ENCODE measurements at places on chromosomes 2 and 18.

- DNase-seq, result no peak
These were observed 42.9 kb downstream of the NCK2 start for GRCh38 chr2:105787376-105788318.

DNA sequence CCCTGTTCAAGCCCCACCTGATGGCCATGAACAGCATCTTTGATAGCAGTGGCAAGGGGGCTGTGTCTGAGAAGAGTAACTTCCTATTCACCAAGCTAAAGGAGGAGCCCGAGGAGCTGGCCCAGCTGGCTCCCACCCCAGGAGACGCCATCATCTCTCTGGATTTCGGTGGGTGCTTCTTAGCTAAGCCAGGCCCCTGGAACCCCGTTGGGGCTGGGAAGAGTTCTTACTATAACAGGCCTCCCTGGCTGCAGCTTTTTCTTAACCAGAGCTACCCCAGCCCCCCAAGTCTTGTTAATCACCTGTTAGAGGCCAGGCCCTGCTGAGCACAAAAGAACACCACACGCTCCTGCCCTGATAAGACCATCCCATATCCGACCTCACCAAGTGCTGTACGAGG is 79.4 kb downstream of the EPAS1 start:
- no peak for DNase-seq

DNA sequence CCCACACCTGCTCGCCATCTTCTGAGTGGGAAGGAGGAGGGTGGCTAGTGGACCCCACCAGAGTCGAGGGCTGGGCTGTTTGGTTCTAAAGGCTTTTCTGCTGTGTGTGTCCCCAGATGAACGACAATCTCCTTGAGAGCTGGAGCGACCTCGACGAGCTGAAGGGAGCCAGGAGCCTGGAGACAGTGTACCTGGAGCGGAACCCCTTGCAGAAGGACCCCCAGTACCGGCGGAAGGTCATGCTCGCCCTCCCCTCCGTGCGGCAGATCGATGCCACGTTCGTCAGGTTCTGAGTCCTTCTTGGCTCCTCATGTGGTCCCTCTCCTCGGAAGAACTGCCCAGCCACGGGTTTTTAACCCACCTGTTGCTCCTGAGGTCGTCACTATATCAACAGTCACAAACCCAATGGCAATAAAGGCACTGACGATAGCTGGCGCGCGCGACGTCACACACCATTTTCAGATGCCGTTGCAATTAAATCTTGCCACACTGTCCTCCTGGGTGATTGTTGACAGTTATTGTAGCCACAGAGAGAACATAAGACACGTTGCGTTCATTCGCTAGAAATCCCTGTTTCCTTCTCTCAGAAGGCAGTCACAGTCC is 5.8 kb upstream of the ANO7 start:
- DNase-seq, result no peak

- DNase-seq, result no peak
These were observed 24.8 kb upstream of the HDAC4 start for GRCh38 chr2:239425631-239426030.

- no peak for DNase-seq
These were observed 15.5 kb downstream of the NEURL3 start for GRCh38 chr2:96489663-96490062.

DNA sequence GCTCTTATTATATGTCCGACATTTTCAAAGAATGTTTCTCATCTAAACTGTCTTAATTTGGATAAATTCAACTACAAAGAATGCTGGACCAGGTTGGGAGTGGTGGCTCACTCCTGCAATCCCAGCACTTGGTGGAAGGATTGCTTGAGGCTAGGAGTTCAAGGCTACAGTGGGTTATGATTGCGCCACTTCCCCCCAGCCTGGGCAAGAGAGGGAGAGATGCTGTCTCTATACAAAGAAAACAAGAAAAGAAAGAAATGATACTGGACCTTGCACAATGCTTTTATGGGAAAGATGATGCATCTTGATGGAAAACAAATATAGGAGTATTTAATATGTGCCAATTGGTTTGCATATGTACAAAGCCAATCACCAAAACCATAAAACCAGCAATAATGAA is 296.7 kb downstream of the LPIN1 start:
- no peak for DNase-seq

GRCh38 chr2:127050803-127051115 is 56.2 kb downstream of the BIN1 start:
- no peak for DNase-seq

- no peak for DNase-seq
These were observed 41.2 kb downstream of the AGFG1 start for GRCh38 chr2:227513113-227513512.

- no peak for DNase-seq
These were observed 43.0 kb upstream of the CYBRD1 start for GRCh38 chr2:171479154-171479814.

- DNase-seq, result no peak
These were observed 184.8 kb upstream of the SP5 start for GRCh38 chr2:170530284-170530745.

DNA sequence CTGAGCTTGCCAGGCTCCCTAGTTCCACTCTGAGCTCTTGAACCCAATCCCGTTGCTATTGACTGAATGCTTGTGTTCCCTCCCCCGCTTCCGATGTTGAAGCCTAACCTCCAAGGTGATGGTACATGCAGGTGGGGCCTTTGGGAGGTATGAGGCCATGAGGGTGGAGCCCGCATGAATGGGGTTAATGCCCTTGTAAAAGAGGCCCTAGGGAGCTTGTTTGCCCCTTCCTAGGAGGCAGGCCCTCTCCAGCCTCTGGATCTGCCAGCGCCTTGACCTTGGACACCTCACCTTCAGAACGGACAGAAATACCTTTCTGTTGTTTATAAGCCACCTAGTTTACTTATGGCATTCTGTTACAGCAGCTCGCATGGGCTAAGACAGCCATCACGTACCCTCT is 71.6 kb downstream of the TFCP2L1 start:
- DNase-seq, result no peak

GRCh38 chr18:47260120-47260923 is 8.9 kb upstream of the SKOR2 start:
- DNase-seq, result peak; percentile 79

DNA sequence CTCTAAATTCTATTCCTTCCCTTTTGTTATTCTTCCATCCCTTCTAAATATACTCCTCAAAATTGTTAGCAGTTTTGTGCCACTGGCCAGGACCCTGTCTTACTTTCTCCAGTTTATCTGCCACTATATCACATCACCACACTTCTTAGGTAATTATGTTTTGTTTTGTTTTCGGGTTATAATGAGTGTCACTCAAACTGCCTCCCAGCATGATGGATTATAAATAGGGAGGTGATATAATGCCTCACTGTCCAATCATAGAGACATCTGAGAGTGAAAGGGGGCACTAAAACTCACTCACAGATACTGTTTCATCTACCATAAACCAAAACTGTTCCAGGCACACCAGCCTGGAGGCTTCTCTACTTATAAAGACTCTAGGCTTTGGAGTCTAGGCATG is 3.5 kb downstream of the RSAD2 start:
- DNase-seq, result no peak

DNA sequence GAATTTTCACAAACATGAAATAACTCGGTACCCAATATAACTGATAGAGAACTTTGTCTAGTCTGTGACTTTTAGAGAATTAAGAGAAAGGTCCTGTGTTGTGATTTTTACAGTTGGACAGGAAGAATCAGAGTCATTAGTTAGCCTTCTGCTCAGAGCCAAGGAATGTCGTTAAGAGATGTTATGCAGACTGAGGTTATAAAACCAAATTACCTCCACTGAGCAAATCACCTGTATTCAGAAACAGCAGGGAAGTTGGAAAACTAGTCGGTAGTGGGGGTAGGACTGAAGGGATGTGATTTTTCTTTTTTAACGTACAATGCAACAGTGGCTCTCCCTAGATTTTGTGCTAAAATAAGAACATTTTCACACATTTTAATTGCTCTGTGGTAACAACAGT is 18.5 kb downstream of the TANK start:
- DNase-seq, result no peak

- DNase-seq, result no peak
These were observed 10.2 kb upstream of the CCDC74B start for GRCh38 chr2:130154773-130155765.

DNA sequence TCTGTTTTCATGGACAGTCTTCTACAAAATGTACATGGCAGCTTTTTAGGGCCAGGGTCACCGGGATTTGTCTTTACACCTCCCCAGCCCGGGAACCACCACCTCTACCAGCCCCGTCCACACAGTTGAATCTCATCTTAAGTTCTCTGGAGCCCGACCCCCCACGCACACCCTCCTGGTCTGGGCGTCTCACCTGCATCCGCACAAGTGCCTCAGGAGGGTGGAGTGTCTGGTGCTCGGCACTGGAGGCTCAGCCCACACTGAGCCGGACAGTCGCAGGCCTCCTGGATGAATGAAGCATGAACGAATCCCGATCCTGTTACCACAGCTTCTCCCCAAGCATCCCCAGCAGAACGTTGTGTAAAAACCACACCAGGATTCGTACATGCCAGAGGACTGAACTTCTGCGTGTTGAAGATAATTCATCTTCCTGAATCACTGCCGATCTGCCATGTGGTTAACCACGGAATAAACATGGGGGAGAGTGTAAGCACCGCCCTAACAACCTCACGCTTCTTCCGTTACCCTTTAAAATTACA is 162.0 kb downstream of the RTP5 start:
- peak; percentile 64 for DNase-seq

- DNase-seq, result no peak
These were observed 34.0 kb upstream of the SKOR2 start for GRCh38 chr18:47285456-47285855.

DNA sequence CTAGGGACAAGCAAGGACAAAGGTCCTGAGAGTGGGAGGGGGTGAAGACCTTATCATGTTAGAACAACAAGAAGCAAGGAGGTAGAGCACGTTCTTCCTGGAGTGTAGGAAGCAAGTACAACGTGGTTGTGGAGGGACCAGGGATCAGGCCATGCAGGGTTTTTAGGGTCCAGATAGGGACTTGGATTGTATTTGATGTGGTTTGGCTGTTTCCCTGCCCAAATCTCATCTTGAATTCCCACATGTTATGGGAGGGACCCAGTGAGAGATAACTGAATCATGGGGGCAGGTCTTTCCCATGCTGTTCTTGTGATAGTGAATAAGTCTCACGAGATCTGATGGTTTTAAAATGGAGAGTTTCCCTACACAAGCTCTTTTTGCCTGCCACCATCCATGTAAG is 53.2 kb downstream of the ICA1L start:
- no peak for DNase-seq

DNA sequence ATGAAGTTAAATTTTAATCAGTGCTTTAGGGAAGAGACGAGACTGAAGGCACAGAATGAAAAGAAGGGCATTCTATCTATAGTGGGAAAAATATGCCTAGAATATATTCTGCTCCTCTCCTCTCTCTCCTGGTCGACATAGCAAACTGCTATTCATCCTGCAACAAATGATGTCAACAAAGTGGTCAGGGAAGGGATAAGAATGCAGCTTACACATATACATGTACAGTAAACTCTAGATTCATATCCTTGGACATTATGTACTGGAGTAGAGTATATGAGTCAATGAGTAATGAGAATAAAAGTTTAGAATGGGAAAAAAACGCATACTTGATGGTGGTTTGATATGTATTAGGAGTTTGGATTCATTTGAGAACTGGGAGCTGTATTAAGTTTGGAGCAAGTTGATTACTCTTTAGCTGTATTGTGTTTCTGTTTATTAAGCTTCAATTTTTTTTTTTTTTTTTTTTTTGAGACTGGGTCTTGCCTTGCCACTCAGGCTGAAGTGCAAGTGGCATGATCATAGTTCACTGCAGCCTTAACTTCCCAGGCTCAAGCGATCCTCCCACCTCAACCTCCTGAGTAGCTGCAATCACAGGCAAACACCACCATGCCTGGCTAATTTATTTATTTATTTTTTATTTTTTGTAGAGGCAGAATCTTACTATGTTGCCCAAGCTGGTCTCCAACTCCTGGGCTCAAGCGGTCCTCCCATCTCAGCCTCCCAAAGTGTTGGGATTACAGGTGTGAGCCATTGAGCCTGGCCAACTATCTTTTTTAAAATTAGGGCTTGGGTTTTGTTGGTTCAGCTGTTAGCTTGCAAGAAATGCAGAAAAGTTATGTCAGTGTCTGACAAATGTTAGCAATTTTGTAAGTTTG is 53.8 kb downstream of the STAT1 start:
- DNase-seq, result no peak

GRCh38 chr2:184654945-184655344 is 56.6 kb downstream of the ZNF804A start:
- peak; percentile 2 for DNase-seq

DNA sequence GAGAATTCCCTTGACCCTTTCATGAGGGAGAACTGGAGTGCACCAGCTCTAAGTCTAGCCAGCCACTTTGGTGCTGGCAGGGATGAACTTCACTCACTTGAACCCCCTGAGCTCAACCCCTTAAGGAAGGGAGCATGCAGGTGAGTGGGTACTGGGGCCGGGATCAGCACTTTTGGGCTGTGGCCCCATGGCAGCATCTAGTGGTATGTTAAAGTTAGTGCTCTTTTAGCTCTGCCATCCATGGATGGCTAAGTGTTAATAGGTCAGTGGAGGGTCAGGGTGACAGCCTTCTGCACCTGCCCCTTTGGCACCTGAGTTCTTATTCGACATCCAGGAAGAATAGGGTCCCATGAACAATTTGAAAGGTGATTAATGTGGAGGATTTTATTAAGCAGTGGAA is 689.0 kb upstream of the FSHR start:
- no peak for DNase-seq

GRCh38 chr18:47929681-47930198 is 719 bp downstream of the SMAD2 start:
- no peak for DNase-seq

GRCh38 chr2:135984199-135985017 is 1.0 kb downstream of the DARS1 start:
- DNase-seq, result no peak

- no peak for DNase-seq
These were observed 136.5 kb downstream of the TXNL1 start for GRCh38 chr18:56501896-56502295.

- DNase-seq, result no peak
These were observed 8.6 kb upstream of the COBLL1 start for GRCh38 chr2:164850235-164850634.

GRCh38 chr2:152430876-152431275 is 95.9 kb downstream of the FMNL2 start:
- no peak for DNase-seq

DNA sequence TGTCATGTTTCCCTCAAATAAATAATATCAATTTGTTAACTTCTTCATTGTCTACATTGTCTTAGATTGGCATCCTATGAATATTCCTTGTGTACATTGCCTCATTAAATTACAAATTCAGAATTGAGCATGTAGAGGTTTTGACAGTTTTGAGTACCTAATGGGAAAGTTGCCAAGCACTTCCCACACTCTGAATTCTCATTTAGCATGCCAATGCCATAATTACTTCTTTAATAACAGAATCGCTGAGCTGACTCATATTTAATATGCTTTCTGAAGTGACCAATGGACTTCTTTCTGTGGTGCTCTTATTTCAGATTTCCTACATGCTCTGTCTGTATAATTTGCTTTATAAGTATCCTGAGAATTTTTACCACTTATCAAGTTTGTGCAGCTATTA is 114.4 kb upstream of the NOL4 start:
- no peak for DNase-seq

GRCh38 chr2:10706033-10706432 is 15.4 kb upstream of the ATP6V1C2 start:
- no peak for DNase-seq

- no peak for DNase-seq
These were observed 19.3 kb upstream of the TMEM18 start for GRCh38 chr2:696463-696862.
